ENCODE measurements at places on chromosomes 6 and 20.

DNA sequence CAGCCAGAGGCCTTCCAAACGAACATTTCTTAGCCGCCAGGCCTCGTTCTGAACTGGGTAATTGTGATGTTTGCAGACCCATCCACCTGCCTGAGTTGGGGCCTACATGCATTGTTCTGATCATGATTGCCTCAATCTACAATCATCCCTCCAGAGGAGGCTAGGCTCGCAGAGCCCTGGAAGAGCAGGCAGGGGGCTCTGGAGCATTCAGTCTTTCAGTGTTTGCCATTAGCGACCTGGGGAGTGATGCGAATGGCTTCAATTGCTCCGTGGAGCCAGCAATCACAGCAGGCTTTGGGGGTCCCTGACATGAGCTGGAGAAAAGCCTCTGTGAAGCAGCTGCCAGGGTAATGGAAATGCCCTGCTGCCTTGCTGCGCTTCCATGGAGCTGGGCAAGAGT, 22.0 kb downstream of the SNAP25 start:
- no peak for DNase-seq

DNA sequence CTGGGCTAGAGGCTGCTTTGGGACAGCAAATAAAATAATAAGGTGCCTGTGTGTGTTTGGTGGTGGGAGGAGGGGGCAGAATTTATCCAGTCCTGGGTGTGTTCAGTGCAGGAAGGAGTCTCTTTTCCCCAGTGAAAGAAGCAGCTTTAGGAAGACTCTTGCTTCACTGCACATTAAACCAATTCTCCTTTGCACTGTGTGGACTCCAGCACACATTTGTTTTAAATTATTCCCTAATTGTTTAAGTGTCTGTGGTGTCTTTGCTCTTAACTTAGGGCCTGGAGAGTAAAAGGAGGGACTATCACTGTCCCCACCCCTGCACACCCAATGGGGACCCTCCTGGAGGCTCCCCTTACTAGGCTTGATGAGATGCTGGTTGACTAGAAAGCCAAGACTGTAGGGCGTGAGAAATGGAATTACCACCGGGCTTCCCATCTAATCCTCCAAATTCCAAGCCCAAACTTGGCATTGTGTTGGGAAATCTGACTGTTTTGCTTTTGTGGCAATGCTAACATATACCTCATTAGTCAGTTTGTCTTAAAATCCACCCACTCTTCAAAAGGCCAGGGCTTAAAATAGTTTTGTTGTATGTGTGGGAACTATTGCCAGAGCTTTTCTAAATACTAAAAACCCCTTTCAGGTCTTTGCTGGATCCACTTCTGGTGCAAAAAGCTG, 13.5 kb upstream of the DAAM2 start:
- DNase-seq = no peak

DNA sequence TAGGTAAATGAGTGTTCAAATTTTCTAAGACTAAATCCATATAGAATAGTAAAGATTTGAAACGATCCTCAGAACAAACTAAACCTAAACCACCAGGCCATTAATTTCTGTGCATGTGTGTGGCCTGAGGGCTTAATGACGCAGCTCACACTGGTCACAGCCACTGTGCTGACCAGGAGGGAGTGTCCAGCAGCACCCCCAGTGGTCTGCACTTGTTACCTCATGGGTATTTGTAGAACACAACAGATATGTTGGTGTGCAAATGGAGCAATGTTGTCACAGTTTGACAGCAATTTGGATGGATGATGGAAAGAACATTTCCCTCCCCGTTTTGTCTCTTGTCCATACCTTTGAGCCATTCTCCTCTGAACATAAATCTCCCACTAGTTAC, 122.4 kb upstream of the EXOC2 start:
- DNase-seq = peak; percentile 18

DNA sequence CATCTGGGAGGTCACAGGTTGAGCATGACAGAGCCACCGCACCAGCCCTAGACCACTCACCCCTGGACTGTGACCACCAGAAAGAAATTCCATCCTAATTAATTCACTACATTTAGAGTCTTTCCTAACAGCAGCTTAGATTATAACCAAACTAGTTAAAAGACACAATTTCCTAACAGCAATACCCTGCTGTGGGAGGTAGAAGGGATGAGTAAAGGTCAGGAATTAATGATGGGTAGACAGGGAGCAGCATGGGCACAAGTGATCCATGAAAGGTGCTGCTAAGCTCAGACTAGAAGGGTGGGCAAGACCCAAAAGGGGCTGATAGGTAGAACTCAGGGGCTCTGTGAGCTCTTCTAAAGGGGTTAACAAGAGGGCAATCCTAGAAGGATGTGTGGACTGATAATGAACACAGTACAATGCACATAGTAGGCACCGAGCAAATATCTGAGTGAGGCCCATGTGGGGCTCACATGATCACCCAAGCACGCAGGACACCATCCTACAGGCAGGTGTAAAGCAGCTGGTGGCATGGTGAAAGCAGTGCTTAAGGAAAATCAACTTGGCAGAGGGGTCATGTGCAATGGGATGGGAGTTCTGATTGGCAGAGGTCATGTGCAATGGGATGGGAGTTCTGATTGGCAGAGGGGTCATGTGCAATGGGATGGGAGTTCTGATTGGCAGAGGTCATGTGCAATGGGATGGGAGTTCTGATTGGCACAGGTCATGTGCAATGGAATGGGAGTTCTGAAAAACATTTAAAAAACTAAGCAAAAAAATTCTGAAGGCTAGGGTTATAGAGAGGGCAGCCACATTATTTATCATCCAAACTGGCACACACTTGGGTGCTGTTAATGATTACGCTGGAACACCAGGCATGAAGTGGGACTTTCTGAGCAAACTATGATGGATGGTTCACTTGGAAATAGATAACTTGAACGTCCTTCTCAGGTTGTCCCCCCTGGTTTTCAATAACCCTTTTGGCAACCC, 188.2 kb upstream of the FOXQ1 start:
- no peak for DNase-seq

- no peak for DNase-seq
Observed at GRCh38 chr20:58722877-58723627, 30.5 kb downstream of the NPEPL1 start.

DNA sequence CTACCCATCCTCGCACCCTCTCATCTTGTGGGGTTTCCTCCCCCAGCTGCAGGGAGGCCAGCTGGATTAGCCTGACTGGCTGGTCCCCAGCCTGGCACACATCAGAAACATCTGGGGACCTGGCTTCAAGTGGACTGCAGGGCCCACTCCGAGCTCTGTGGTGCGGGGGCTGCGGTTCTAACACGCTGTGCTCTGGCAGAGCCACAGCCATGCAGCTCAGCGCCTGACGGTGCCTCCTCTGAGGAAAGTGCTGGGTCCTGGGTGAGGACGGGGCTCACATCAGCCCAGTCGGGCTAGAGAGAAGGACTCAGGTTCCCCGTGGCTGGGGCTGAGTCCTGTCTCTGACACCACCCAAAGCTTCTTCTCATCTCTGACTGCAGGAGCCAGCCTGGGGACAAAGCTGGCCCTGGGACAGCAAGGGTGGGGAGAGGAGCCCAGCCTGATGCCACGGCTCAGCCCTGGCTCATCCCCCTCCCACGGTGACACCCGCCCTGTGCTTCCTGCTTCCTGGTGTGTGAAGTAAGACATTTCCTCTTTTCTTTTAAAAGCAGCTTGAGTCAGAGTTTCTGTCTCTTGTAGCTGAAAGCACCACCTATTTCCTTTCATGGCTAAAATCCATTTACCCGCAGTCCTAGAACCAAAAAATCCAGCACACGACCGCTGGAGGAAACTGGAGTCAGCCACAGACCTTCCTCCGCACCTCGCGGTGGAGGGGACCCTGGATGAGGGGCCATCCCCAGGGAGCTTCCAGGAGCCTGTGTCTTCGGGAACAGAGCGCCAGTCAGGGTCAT, 127.4 kb upstream of the AFDN start:
- peak; percentile 69 for DNase-seq

DNA sequence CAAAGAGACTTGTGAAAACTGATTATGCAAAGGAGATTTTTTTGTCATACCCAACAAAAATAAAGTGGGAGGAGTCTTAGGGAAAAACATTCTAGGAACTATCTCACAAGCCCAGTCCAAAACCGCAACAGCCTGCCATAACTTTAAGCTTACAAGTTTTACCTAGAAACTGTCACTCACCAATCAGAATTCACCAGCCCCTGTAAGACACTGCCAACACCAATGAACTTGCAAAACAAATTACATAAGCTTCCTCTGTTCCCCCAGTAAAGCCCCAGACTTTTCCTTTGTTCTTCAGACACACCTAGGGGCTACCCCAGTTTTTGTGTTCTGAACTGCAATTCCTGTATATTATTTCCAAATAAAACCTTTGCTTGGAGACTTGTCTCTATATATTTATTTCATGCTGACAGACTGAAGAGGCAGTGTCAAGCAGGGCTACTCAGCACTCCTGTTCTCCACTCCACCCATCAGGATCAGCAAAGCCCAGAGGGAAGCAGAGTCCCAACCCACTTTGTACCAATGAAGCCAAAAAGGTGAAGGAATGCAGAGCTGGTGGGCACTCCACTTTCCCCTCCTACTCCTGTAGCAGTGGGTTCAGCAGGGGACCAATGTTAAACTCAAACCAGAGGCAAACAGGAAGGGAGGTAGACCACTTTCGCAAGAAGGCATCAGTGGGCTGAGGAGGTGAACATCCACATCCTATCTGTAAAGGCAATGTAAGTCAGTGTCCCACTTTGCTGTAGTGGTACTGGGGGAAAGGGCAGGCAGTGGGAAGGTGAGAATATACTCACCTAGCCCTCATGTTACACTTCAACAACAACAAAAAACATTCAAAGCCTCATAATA, 142.5 kb upstream of the RUNX2 start:
- no peak for DNase-seq

- no peak for DNase-seq
Observed at GRCh38 chr6:36955671-36956445, 1.3 kb downstream of the PI16 start.

- no peak for DNase-seq
Observed at GRCh38 chr6:141521440-141521839, 611.3 kb upstream of the GJE1 start.

DNA sequence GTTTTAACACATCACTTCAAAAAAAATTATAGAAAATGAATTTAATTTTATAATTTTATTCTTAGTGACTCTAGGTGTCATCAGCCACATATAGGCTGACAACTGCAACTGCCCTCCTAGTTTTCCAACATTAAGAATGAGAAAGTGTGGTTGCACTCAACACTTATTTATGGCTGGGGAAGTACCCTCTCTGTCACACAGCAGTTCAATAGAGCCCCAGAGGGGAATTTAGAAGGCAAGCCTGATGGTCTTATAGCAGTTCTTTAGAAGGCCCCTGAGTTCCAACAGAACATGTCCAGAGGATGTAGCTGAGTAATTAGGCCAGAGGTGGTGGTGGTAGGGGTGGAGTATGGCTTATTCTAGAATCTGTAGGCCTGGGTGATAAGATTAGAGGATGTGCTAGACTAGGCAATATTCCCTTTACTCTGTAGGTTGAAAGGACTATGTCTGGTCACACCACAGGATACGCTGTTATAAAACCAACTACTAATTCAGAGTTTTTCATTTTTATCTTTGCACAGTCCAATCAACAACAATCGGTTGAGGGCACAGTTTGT, 226.5 kb upstream of the CITED2 start:
- no peak for DNase-seq

DNA sequence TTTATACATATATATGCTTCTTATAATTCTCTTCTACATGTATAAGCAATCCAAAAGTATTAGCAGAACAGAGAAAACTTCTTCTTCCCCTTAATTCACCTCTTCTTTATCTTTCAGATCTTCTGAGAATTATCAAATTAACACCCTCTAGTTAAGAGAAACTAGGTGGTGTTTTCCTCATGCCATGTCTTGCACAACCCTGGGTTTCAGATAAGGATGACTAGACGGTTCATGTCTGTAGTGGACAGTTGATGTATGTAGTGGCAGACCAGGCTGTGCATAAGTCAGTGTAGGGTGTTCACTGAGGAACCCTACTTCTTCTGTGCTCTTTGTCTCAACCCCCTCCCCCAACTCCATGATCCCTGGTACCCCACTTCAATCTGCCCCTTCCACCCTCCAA, 187.3 kb downstream of the SAMD5 start:
- DNase-seq = no peak

- no peak for DNase-seq
Observed at GRCh38 chr6:25026723-25027122, 91.0 kb upstream of the RIPOR2 start.

DNA sequence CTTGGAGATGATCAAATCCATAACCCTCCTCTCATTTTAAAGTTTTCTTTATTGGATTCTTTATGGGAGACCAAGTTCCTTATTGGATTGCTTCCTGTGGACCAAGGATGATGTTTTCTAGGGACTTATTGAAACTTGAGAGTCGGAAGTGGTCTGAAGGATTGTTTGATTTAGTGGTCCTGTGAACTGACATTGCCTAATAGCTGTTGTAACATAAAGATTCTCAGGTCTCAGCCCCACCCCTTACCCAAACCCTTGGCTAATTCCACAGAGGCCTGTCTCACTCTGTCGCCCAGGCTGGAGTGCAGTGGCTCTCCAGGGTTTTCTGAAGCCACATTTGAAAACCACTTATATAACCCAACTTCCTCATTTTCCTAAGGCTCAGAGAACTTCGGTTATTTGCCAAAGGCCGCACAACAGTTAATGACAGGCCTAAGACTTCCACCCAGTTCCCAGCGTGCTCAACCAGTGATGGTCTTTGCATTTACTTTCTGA, 77.0 kb downstream of the ATXN1 start:
- DNase-seq = no peak

DNA sequence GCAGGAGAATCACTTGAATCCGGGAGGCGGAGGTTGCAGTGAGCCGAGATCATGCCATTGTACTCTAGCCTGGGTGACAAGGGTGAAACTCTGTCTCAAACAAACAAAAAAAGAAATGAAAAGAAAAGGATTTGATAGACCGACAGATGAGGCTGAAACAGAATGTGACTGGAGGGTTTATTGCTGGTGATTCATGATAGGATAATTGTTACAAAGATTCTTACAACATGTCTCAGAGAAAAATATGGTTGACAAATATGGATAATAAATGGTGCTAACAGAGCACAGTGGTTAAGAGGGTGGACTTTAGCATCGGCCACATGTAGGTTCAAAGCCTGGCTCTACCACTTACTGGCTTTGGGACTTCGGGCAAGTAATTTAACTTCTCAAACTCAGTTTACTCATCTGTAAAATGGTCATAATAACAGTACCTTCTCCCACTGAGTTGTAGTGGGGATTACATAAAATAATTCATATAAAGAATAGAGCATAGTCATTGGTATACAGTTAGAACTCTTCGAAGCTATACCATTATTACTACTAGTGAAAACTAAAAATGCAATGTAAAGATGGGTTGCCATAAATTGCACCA, 131.9 kb downstream of the MAP3K7 start:
- DNase-seq = no peak

- DNase-seq = no peak
Observed at GRCh38 chr6:69090132-69090531, 455.1 kb downstream of the ADGRB3 start.

Data from endothelial cell (in vitro differentiated cells).